ENCODE measurements at places on chromosomes 1 and 21.

- no peak for DNase-seq
Observed at GRCh38 chr1:91600431-91601337, 100.0 kb downstream of the CDC7 start.

DNA sequence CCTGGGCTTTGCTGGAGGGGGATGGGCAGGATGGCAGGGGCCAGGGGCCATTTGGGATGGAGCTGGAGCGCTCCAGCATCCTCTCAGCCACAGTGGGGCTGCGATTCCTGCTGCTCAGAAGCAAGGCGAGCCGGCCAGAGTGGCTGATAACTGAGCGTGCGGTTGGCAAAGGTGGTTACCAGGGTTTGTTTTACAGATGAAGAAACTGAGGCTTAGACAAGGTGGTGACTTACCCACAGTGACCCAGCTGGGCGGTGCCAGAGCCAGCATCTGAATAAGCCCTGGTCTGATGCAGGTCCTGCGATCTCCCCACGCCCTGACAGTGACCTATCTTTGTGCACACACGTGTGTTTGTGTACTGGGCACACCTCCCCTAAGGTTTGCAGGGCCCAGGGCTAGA is 5.9 kb upstream of the PRXL2B start:
- no peak for DNase-seq

DNA sequence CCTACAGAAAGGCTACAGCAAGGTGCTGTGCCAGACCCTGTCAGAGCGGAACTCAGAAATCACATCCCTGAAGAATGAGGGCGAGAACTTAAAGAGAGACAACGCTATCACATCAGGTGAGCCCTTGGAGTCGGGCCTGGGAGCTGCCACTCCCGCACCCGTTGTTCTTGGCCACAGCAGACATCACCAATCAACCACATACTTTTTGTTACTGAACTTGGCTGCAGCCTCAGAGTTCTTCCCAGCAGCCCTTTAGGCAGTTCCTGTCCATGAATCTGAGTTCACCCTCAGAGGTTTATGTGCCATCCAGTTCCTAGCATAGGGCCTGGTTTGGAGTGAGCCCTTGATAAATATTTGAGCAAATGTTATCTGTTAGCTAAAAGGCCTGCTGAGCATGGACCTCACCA is 61.6 kb downstream of the FHAD1 start:
- no peak for DNase-seq

- no peak for DNase-seq
Observed at GRCh38 chr1:89487972-89488371, 36.7 kb upstream of the LRRC8B start.

DNA sequence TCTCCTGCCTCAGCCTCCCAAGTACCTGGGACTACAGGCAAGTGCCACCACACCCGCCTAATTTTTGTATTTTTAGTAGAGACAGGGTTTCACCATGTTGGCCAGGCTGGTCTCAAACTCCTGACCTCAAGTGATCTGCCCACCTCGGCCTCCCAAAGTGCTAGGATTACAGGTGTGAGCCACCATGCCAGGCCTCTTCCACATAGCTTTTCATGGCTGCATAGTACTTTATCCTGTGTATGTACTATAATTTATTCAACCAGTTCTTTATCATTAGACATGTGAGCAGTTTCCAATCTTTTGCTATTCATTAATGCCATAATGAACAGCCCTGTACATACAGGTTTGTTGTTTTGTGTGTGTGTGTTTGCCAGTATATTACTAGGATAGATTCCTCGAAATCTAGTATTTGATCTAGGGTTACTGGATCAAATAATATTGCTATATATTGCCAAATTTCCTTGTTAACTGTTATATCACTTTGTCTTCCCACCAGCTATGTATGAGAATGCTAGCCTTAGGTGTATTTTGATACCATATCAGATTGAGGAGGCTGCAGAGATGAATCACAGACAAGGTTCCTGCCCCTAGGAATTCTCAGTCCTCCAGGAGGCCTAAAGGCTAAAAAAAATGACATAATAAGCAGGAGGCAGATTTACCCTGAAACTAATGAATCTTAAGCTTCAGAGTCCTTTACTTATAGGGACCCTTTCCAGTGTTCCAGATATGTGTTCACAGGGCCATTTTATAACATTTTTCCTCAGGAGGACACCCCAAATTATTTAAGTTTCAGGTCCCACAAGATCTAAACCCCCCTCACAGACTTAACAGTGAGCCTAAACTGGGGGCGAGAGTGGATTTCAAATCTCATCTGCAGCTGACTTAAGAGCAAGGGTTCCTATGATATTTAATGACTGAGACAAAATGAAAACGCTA is 2.1 kb upstream of the PDIK1L start:
- DNase-seq = no peak

DNA sequence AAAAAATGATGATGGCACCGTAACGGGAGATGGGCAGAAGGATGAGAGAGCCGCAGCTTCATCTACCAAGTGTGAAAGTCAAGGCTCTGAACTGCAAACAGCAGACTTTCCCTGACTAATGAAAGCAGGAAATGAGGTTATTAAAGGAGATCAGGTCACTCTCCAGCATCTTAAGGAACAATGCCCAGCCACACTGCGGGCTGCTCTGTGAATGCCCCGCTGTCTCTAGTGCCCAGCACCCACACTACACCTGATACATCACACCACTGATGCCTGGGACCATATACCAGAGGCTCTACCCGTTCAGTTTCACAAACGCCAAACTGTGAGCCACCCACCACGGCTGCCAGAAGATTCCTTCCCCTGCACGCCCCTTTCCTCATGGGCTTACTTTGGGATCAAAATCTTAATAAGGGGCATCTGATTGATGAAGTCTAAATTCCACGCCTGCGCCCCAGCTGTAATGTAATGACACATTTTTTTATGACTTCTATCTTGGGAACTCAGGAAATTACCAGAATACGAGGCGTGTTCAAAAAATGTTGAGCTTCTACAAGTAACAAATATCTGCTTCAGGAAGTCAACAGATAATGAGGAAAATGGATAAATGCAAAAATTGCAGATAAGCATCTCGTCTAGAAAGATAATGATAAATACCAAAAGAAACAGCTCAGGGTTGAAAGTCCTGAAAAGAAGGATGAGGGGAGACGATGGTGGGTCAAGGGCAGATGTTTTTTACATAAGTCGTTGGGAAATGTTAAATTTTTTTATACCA is 72.0 kb downstream of the MIS18A start:
- DNase-seq = no peak

DNA sequence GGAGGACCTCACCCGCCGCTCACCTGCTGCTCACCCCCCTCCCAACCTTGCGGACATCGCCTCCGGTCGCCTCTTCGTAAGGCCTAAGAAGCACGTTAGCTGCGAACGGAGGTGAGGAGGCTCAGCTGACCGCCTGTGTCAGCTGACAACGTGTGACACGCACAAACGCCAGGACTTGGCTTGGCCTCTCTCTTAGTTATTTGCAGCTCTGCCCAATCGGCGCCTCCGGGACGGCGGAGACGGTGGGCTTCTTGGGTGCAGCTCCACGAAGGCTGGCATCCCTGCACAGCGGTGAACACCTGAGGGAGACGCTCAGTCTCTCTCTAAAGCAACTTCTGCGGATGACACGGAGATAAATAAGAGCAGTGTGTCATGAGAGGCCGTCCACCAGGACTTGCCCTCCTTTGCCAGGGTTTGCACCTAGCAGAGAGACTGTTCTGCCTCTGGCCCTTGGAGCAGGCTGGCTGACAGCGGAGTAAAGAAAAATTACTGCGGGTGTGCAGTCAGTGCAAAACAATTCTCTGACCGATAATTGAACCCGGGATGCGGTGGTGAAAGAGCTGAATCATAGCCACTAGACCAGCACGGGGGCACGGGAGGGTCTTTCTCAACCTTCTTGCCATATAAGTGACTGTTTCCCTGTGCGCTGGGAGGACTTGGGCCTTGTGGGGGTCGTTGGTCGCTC is 318.9 kb downstream of the FAM72C start:
- DNase-seq = no peak

GRCh38 chr21:35933466-35933865 is 126.9 kb downstream of the SETD4 start:
- DNase-seq = no peak

GRCh38 chr1:152622803-152623202 is at the start of gene LCE3A:
TSS of gene LCE3A (minus strand) at chr1:152623103. CDS start at chr1:152623103, 0 bp downstream.
- DNase-seq = no peak

- peak; percentile 32 for DNase-seq
Observed at GRCh38 chr1:17573518-17574041, 34.1 kb downstream of the ARHGEF10L start.

DNA sequence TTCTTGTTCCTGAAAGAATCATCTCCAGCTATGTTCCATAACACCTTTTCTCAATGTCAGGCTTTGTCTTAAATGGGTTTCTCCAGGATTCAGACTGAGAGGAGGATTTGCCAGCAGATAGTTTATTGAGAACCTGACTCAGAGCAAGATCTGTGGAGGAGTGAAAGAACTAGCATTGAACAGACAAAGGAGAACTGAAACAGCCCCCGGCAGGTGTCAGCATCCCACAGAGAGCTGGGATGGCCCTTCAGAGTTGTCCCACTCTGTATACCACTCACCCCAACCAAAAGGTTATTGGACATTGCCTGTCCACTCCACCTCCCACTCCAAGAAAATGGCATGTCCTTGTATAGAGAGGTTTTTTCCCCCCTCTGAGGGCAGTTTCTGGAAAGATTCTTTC is 270.7 kb downstream of the PAPPA2 start:
- no peak for DNase-seq

DNA sequence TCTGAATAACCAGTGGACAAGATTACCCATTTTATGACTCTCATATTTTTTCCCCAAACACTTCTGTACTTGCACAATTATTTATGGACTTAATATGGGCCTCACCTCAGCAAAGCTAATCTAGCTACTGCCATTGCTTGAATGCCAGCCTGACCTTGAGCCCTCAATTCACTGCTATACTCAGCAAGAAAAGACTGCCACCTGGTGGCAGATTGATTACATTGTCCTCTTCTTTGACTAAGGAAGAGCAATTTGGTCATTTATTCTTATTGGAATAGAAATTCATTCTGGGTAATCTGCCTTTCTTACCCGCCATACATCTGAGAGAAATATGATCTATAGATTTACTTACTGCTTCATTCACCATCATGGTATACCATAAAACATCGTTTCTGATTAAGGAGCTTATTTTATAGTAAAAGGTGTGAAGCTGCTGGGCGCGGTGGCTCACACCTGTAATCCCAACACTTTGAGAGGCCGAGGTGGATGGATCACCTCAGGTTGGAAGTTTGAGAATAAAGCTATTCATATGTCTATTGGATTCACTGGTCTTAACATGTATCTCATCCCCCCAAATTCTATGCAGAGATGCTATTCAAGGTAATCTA is 32.9 kb upstream of the DIPK1A start:
- DNase-seq = peak; percentile 72
